H9 (cell line): ENCODE measurements at places on chromosomes 7 and 10. TPM values are rescaled to one million over a fixed set of nuclear protein-coding genes. Genes with fewer than 3 reads are reported as not detected.

The GIGYF1 gene
- total RNA-seq = 101 and 104 TPM in 2 replicates

DNA sequence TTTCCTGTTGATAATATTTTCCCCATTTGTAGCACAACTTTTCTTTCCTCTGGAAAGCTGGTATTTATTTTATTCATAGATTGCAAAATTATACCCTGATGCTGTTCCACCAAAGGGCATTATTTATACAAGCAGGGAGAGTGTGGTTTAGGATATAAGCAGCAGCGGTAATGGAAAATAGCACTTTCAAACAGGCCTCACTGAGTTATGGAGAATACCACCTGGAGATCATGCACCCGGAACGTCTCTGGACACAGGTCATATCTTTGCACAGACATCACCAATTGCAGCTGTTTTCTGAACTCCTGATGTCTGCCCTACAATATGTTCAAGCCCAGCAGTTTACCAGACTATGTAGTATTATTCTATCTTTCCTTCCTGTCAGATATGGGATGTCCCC, 2.0 kb upstream of the CALD1 start:
- H3K27me3 ChIP-seq = no peaks in the 10 kb centered on the region
- H3K4me1 ChIP-seq = peaks cover 5% of the 10 kb centered on the region
- no peaks in the 10 kb centered on the region for H3K36me3 ChIP-seq
- DNase-seq = no peak
- no peak overlapping the region for H3K27ac ChIP-seq

GRCh38 chr7:74455928-74456327, 2.2 kb downstream of the GTF2IRD1 start:
- H3K27ac ChIP-seq = no peak overlapping the region
- no peaks in the 10 kb centered on the region; the same call in 1 of the 2 replicates for H3K4me1 ChIP-seq
- peaks cover 10% of the 10 kb centered on the region for H3K36me3 ChIP-seq
- no peaks in the 10 kb centered on the region for H3K27me3 ChIP-seq

DNA sequence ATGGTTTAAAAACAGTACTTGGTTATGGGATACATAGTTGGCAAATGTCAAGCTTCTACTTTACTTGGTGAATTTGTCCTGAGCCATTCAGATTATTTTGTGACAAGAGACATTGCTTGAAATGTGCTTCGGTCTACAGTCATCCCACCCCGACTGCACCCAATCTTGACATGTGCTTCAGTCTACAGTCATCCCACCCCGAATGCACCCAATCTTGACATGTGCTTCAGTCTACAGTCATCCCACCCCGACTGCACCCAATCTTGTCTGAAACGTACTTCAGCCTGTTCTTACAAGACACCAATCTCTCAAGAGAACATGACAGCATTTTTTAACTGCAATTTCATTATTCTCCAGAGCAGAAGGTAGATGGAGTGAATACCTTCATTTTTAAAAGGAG, 47.8 kb downstream of the PRKCQ start:
- H3K36me3 ChIP-seq = no peaks in the 10 kb centered on the region
- H3K27ac ChIP-seq = no peak overlapping the region
- H3K4me1 ChIP-seq = peaks cover 4% of the 10 kb centered on the region; the same call in 1 of the 2 replicates
- no peak for DNase-seq
- no peaks in the 10 kb centered on the region for H3K27me3 ChIP-seq

- no peaks in the 10 kb centered on the region for H3K27me3 ChIP-seq
- DNase-seq = no peak
- peaks cover 3% of the 10 kb centered on the region; the same call in 1 of the 2 replicates for H3K4me1 ChIP-seq
- H3K27ac ChIP-seq = no peak overlapping the region
- no peaks in the 10 kb centered on the region for H3K36me3 ChIP-seq
- no peak overlapping the region for H3K4me3 ChIP-seq
Observed at GRCh38 chr10:73650537-73651331, 5.1 kb downstream of the SYNPO2L start.

DNA sequence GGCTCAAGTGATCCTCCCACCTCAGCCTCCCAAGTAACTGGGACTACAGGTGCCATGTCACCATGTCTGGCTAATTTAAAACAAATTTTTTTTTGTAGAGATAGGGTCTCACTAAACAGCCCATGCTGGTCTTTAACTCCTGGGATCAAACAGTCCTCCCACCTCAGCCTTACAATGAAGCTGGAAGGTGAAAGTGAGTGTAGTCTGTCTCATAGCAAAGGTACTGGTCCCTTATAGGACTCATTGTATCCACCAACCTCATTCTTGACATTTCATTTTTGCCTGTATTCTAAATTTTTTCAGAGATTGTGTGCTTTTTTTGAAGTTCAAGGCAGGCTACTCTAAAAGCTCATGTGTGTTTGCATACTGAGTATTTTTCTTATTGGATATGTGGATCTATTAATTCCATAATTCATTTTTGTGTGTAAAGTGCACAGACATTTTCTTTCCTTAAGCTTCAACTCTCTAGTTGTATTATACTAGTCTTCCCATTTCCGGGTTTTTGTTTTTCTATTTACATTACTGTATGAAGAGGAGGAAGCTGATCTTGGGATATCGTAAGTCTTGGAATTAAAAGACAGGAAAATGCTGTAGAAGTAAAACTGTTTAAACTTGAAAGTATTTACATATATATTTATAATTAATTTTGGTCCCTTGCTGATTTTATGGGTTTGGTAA, 13.3 kb downstream of the KMT2E start:
- no peak for DNase-seq
- no peak overlapping the region for H3K27ac ChIP-seq
- H3K4me1 ChIP-seq = no peaks in the 10 kb centered on the region
- H3K4me3 ChIP-seq = no peak overlapping the region
- peaks cover 7% of the 10 kb centered on the region; the same call in 1 of the 2 replicates for H3K36me3 ChIP-seq
- no peaks in the 10 kb centered on the region for H3K27me3 ChIP-seq

GRCh38 chr10:8006274-8006999, 48.1 kb upstream of the GATA3 start:
- no peak for DNase-seq
- H3K36me3 ChIP-seq = peaks cover 15% of the 10 kb centered on the region
- H3K27me3 ChIP-seq = no peaks in the 10 kb centered on the region
- no peaks in the 10 kb centered on the region for H3K4me1 ChIP-seq

DNA sequence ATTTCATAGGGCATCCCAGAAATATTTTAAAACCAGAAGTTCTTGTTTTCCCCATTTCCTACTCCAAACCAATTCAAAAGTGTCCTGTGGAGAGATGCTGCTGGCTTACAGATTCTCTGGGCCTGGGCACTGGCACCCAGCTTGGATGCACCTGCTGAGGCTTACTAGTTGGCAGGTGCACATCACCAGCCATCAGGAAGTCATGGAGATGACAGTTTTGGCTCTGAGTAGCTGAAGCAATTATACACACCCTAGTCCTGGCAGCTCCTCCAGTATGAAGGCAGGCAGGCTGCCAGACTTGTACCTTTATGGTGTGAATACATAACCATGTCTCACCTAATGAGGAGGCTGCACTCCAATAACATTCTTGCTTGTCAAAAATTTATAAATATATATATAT, 276.6 kb upstream of the GHITM start:
- H3K36me3 ChIP-seq = no peaks in the 10 kb centered on the region
- H3K27me3 ChIP-seq = no peaks in the 10 kb centered on the region
- H3K4me1 ChIP-seq = no peaks in the 10 kb centered on the region
- no peak overlapping the region for H3K4me3 ChIP-seq
- H3K27ac ChIP-seq = no peak overlapping the region
- no peak for DNase-seq

The DOCK1 gene
- 51.5 and 57.0 TPM in 2 replicates for total RNA-seq

The SYT15 gene
- 0.59 and 0.81 TPM in 2 replicates for total RNA-seq

DNA sequence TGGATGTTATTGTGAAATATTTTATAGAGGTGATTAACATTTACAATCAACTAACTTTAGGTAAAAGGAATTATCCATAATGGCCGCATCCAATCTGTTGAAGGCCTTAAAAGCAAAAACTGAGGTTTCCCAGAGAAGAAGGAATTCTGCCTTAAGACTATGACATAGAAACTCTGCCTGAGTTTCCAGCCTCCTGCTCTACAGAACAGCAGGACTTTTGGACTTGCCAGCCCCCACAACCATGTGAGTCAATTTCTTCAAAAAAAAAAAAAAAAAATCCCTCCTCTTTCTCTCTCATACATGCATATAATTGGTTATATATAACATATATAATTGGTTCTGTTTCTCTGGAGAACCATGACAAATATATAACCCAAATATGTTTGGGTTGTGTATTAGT, 15.4 kb downstream of the SLC25A28 start:
- no peak for DNase-seq
- H3K27ac ChIP-seq = no peak overlapping the region
- H3K4me3 ChIP-seq = no peak overlapping the region
- H3K27me3 ChIP-seq = no peaks in the 10 kb centered on the region
- peaks cover 1% of the 10 kb centered on the region; the same call in 1 of the 3 replicates for H3K36me3 ChIP-seq

The NODAL gene
- 80.7 and 84.7 TPM in 2 replicates for total RNA-seq

The SPDYE1 gene
- not detected in 2 replicates for total RNA-seq

DNA sequence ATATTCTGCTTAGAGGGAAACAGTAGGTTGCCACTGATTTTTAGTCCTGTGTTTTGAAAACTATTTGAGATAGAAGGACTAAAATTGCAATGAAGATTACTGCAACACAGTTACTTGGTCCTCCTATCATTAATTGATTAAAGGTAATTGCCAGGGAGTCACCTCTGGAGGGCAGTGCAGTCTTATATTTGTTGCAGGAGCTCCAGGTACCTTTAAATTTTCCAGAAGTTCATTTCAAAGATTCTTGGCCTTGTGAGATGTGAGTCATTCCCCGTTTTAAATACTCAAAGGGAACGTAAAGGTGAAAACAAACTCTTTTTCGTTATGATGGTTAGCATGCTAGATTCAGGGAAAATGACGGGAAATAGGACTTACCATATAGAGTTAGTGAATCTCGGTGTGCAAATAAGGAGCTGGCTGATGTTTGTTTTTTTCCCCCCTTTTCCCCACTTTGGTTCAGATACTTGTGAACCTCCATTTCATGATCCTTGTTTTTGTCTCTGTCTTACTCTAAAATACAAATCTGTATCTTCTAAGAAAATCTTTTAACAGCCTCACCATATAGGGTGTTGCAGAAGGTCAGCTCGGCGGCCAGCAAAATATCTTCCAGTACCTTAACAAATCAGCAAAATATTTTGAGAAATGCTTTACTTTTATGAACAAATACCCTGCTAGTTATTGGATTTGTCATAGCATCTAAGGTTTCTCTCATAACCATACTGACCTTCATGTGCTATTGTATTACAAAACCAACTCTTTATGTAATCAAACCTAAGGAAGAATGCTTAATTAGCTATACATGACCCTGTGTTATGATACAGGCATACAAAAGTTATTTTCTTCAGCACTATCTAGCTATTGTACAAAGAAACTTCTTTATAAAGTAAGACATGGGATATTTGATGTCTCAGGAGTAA, 143.0 kb upstream of the HDAC9 start:
- H3K36me3 ChIP-seq = no peaks in the 10 kb centered on the region
- H3K4me1 ChIP-seq = no peaks in the 10 kb centered on the region
- no peak overlapping the region for H3K4me3 ChIP-seq
- DNase-seq = peak; percentile 43
- no peak overlapping the region for H3K27ac ChIP-seq

The FOXI2 gene
- 0.29 and 0.42 TPM in 2 replicates for total RNA-seq

DNA sequence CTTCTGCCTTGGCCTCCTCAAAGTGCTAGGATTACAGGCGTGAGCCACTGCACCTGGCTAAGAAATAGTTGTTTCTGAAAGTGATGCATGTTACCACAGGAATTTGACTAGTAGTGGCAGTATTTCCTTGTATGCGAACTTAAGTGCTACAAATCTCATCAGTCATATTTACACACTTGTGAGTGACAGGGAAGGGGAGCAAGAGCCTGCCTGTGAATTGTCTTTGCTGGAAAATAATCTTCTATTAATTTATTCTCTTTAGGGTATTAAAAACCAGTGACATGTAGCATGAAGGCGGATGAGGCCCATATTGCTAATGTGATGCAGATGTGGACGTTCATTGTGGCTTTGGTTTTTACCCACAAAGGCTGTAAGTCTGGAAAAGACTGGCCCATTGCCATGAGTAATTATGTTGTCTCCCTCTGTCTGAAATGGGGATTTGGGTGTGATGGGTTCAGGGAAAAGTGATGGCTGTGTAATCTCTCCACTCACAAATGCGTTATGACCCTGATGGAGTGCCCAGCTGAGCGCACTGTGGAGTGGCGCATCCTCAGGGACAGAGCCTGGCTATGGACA, 97.6 kb downstream of the CCNY start:
- peaks cover 7% of the 10 kb centered on the region; the same call in 2 of the 3 replicates for H3K36me3 ChIP-seq
- no peaks in the 10 kb centered on the region for H3K27me3 ChIP-seq
- H3K4me1 ChIP-seq = no peaks in the 10 kb centered on the region
- DNase-seq = no peak
- H3K27ac ChIP-seq = no peak overlapping the region

DNA sequence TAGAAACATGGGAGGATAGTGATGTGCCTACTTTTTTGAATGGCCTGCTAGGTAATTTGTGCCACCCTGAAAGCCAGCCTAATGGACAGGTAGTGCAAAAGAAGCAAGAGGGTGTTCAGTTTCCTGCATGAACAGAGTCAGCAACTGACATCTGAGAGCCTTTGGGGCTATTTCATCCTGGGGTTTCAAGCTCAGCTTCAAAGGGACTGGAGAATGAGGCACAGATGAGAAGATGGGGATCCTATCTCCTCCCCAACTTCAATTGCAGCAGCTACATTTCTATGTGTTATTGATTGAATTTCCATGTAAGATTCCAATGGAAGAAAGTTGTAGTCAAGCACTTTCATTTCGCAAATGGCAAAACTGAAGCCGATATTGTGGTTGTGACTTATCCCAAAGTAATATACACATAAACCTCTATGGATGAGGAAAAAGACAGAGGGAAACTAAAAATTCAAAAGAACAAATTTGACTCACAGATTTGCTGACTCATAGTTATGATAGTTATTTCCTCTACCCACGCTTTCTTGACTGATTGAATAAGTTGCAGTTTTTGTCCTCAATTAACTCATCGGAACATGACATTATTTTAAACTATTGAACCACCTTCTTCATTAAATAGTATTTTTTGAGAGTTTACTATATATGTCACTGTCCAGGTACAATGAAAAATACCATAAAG, 42.6 kb upstream of the NRP1 start:
- H3K27me3 ChIP-seq = no peaks in the 10 kb centered on the region
- no peak overlapping the region for H3K4me3 ChIP-seq
- H3K36me3 ChIP-seq = no peaks in the 10 kb centered on the region; the same call in 2 of the 3 replicates

The CHAT gene
- not detected in 2 replicates for total RNA-seq

- H3K4me3 ChIP-seq = no peak overlapping the region
- no peaks in the 10 kb centered on the region for H3K27me3 ChIP-seq
- no peak overlapping the region for H3K27ac ChIP-seq
- no peaks in the 10 kb centered on the region for H3K4me1 ChIP-seq
- H3K36me3 ChIP-seq = peaks cover 7% of the 10 kb centered on the region; the same call in 2 of the 3 replicates
Observed at GRCh38 chr10:118108194-118109026, 61.7 kb upstream of the RAB11FIP2 start.
